ENCODE measurements at places on chromosomes 11 and 22.

- peak; percentile 43 for DNase-seq
Observed at GRCh38 chr11:116224154-116224888, 548.5 kb downstream of the BUD13 start.

DNA sequence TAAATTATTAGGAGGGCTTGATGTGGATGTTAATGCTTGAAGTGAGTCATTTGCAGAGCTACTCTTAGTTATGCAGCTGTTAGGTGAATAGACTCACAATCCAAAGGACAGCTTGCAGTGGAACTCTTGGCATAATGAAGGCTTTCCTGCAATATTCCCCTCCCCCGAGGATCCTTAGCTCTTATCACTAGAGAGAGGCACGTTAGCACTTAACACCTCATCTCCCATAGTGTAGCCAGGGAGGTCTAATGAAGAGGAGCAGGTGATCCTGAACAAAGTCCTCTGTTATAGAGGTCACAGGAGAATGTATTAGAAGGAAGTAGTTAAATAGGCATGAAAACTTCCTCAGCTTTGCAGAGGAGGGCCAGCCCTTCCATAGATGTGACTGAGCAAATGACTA, 919.2 kb upstream of the FAT3 start:
- DNase-seq = no peak

- DNase-seq = no peak
Observed at GRCh38 chr11:15108592-15109130, 6.1 kb upstream of the INSC start.

DNA sequence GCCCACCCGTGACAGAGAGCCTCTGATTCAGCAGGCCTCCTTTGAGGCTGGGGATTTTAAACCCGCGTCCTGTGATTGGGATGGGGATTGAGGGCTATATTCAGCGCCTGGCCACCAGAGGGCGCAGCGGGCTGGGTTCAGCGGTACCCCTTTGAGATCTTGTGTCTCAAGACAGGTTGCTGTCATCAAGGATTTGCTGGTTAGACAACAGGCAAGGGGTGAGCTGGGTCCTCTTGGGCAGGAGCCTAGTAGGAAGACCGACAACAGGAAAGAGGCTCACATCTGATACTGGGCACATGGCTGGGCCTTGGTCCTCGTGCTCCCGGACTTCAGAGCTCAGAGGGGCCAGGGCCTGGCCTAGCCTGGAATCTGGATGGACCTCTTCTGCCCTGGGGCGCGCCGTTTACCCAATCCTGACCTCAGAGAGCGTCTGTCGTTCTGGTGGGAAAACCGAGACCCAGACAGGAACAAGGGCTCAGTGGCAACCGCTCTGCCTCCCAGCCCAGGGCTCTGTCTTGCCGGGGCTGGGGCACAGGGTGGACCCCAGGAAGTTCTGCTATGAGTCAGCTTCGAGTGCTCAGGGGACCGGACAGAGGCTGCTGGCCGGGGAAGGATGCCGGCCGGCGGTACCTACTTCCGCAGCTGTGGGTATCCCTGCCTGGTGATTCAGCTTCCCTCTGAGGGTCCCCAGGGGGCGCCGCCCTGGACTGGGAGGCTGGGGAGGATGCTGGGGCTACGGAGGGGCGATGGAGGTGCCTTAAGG, 929 bp upstream of the SLC35E4 start:
- DNase-seq = peak; percentile 68

GRCh38 chr11:100805506-100806199, 118.6 kb downstream of the ARHGAP42 start:
- DNase-seq = no peak

DNA sequence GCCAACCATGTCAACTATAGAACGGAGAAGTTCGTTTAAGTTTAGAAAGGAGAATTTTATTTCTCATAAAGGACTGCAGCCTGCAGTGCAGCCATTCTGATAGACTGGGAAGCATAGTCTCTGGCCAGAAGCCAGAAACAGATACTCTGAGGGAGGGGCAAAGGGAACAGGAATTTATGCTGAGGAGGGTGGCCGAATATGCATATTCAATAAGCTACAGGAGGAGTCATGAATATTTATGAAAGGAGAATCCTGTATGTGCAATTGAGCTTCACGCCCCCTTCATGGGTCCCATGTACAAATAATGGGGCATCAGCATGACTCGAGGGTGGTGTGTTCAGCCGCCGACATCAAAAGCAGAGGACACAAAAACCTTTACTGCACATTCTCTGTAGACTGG, 199.9 kb downstream of the CWF19L2 start:
- DNase-seq = no peak

DNA sequence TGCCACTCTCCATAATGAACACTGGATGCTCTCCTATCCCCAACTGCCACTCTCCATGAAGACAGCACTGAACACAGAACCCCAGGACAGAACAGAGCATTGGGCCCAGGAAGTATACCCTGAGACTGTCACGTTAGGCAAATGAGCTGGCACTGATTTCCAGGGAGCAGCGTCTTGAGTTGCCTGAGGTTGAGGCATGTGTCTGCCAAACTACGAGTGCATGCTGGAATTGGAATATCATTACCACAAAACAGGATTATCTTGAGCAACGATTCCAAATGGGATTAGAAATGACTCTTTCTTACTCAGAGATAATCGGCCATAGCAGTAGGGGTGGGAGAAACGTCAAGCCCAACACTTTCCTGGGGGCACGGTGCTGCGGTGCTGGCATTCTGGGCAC, 39.9 kb downstream of the CLPB start:
- DNase-seq = no peak

GRCh38 chr22:30204015-30204741, 42.4 kb downstream of the LIF start:
- no peak for DNase-seq
